Fibroblast of skin of back (primary cell): ENCODE measurements at places on chromosomes 1 and 21.

DNA sequence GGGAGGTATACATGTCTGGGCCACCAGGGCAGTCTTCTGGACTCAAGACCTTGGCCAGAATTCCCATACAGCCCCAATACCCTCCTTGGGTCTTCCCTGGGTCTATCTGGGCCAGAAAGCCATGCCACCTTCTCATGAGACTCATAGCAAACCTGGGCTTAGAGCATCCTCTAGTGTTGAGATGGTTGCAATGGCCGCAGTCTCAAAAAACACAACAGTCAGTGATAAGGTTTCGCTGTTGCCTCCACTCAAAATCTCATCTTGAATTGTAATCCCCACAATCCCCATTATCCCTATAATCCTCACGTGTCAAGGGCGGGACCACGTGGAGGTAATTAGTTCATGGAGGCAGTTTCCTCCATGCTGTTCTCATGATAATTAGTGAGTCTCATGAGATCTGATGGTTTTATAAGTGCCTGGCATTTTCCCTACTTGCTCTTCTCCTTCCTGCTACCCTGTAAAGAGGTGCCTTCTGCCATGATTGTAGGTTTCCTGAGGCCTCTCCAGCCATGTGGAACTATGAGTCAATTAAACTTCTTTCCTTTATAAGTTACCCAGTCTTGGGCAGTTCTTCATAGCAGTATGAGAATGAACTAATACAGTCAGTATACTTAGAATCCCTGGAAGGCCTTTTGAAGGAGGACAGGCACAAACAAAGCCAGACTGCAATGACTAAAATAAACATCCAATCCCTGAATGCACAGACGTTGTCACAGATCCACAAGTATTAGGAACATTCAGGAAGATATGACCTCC is 77.0 kb downstream of the CTH start:
- DNase-seq = peak; percentile 32

DNA sequence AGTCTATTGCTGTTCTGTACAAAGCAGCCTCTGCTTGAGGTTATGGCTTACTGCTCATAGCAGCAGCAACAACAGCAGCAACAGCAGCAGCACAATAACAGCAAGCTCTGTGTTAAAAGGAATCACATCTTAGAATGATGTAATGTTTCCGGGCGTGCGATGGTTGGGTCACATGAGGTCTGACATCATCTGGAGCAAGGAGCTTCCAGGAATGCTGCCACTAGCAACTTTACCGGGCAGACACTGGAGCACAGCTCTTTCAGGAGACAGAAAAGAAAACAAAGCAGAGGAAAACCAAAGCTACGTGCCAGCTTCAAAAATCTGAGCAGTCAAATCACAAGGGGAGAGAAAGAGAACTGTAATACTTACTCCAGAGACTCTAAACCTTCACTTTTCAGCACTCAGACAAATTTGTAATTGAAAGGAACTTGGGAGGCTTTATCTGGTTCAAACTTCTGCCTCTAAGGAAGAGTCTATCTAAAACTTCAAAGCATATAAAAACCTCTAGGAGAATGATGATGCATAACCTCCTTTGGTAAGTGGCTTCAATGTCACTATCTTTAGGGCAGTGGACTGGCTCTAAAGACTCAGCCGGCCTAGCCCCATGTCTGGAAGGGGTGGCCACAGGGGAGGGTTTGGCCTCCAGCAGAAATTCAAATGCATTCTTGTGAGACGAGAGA is 28.3 kb upstream of the RAB3GAP2 start:
- DNase-seq = peak; percentile 90

GRCh38 chr1:211647711-211648121 is 27.7 kb downstream of the NEK2 start:
- no peak for DNase-seq

GRCh38 chr1:175168782-175169181 is 23.8 kb downstream of the KIAA0040 start:
- DNase-seq = no peak

DNA sequence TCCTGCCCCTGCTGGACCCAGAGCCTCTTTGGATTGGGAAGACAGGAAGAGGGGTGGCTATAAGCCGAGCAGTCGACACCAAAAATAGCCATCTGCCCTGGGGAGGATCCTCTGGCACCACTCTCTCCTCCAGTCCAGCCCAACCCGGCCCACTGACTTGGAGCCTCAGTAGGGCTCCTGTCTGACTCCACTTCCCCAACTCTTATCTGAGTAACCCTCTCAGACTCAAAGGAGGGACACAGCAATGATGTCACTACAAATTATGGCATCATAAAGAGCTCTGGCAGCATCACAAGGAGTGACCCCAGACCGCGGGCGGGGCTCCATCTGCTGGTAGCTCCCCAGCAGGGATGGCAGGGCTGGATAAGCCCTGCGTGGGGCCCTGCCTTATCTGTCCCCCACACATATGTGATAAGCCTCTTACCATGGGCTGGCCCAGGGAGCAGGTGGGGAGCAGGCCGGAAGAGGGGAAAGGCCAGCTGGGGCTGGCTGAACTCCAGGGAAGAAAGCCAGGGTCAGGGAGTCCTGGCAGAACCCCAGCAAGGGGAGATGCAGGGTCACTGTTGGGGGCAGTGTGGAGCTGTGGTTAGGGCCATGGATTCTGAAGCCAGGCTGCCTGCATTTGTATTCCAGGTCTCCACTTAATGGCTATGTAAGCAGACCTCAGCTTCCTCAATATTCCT is 4.6 kb upstream of the SLC6A9 start:
- DNase-seq = no peak

DNA sequence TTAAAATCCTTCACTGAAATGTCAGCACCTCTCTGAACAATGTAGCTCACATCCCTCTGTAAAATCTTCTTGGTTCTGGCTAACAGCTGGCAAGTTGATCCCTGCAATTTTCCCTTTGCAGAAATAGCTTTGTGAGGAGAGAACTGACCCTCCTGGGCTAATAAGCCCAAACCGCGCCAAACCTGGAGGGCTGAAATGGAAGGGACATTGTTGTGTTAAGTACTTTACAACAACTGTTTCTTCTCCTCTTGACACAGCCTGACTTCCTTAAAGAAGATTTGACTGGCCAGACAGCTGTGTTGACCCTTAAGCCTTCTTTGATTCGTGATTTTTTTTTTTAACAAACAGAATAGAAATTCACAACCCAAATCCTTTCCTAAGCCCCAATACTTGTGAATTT is 5.7 kb downstream of the LMX1A start:
- no peak for DNase-seq

DNA sequence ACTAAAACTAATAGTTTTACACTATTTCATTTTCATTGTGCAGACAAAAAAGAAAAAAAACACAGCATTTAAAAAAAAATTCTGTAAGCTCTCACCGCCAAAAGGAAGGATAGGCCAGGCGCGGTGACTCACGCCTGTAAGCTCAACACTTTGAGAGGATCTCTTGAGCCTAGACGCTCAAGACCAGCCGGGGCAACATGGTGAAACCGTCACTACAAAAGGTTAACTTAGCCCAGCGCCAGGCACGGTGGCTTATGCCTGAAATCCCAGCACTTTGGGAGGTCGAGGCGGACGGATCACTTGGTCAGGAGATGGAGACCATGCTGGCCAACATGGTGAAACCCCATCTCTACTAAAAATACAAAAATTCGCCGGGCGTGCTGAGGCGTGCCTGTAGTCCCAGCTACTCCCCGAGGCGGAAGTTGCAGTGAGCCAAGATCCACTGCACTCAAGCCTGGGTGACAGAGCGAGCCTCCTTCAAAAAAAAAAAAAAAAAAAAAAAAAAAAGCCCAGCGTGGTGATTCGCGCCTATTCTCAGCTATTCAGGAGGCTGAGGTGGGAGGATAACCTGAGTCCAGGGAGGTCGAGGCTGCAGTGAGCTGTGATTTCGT is 14.3 kb upstream of the SPEN start:
- no peak for DNase-seq

GRCh38 chr1:32334864-32335534 is 1.0 kb downstream of the MARCKSL1 start:
- DNase-seq = peak; percentile 49

DNA sequence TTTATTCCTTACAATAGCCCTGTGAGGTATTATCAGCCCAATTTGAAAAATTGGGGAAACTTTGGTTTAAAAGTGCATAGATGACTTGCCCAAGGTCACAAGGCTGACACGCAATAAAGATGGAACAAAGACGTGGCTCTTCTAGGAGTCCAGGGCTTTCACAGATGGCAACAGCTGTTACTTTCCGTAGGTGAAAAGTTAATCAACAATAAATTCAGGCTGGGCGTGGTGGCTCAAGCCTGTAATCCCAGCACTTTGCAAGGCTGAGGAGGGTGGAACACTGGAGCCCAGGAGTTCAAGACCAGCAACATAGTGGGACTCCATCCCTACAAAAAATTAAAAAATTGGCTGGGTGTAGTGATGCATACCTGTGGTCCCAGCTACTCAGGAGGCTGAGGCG is 87.8 kb upstream of the ATF3 start:
- DNase-seq = no peak

GRCh38 chr1:181251001-181251712 is 162.7 kb downstream of the IER5 start:
- DNase-seq = peak; percentile 27

- DNase-seq = no peak
These were observed 222.8 kb downstream of the TPR start for GRCh38 chr1:186152227-186152619.

DNA sequence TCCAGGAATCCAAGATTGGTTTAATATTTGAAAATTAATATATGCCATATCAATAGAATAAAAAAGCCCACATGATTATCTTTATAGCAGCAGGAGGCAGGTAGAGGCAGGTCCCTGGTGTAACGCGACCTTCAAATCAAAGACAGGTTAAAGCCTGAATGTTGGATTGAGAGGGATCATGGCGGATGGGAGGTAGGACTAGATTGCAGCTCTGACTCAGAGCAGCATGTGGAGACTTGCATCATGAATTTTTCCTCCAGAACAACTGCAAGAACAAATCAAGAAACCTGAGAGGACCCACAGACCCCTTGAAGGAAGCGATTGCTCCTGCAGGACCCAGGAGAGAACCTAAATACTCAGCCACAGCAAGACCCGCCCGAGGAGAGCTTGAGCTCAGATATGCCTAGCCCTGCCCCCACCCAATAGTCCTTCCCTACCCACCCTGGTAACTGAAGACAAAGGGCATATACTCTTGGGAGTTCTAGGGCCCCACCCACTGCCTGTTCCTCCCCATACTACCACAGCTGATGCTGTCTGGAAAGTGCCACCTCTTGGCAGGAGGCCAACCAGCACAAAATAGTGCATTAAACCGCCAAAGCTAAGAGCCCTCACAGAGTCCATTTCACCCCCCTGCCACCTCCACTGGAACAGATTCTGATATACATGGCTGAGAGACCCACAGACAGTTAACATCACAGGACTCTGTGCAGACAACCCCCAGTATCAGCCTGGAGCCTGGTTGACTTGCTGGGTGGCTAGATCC is 19.5 kb downstream of the S100B start:
- DNase-seq = no peak

- DNase-seq = peak; percentile 38
These were observed 35.4 kb downstream of the TBCE start for GRCh38 chr1:235402457-235403200.

- DNase-seq = peak; percentile 72
These were observed 1.7 kb upstream of the KIF26B start for GRCh38 chr1:245153081-245153551.

DNA sequence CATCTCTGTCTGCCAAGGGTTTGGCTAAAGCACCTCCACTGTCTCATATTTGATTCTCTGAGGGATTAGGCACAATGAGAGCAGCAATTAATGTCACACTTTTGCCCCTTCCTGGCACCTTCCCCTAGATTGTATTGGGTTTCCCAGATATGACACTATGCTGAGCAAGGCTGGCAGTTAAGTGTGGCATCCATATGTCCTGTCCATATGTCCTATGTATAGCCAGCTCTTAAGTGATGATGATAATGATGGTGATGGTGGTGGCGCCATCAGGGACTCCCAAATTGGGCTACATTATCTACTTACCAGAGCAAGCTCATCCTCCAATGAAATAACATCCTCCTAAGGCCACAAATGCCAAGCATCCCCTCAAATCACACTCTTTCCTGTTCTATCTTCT is 13.5 kb upstream of the LORICRIN start:
- no peak for DNase-seq

- DNase-seq = peak; percentile 64
These were observed 788 bp upstream of the TXNIP start for GRCh38 chr1:145997016-145997717.

DNA sequence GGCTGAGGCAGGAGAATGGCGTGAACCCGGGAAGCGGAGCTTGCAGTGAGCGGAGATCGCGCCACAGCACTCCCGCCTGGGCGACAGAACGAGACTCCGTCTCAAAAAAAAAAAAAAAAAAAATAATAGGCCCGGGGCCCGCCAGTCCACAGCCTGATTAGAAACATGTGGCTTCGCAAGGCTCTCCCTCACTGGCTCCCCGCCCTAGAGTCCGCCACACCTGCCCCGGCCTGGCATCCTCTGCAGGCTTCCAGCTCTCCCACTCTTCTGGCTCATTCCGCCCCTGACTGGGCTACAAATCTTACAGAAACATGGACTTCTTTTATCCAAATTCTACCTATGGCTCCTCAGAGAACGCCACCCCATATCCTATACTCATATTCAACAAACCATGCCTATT is 32.4 kb downstream of the PGBD5 start:
- DNase-seq = no peak

DNA sequence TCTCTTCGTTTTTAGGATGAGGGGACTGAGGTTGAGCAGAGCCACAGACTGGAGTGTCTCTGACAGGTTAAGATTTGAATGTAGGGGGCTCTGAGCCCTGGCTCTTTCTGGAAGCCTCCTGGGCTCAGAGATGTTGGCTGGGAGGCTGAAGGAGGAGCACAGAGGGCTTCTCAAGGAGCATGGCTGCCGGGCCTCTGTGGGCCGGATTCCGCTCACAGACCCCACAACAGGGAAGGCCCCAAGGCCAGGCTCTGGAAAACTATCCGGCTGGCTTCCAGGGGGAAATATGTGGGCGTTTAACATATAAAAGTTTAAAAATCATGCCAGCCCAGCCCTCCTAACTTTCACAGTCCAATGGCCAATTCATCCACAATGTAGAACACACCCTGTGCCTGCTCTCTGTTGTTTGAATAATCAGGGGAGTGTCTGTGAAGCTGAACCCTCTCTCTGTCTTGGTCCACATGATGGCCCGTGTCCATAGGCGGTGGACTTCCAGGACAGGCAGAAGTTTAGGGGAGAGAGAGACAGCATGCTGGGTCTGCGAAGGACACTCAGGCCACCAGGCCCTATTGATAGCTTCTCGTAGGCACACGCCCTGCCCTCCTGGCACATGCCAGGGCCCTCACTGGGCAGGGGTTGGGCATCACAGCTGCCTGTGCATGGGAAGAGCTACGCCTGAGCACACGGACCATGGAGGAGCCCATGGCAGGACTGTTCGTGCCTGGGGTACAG is 10.8 kb downstream of the OBSCN start:
- no peak for DNase-seq

DNA sequence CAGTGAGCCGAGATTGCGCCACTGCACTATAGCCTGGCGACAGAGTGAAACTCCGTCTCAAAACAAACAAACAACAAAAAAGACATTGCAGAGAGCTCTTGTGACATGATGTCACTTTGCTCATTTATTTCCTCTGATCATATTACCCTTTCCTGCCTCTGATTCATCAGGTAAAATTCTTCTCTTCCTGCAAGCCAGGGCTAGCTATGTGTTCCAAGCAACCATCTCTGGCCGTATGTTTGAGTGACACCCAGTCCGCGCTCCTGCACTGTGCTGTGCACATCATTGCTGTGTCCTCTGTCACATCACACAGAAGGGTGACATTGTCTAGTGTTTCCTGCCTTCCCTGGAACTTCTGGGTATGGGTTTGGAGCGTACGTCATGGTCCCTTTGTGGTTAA is 251.3 kb downstream of the PCP4 start:
- DNase-seq = no peak

GRCh38 chr1:24150234-24151174 is 7.6 kb upstream of the IL22RA1 start:
- peak; percentile 69 for DNase-seq

- no peak for DNase-seq
These were observed 2.0 kb downstream of the KCNA3 start for GRCh38 chr1:110672753-110673108.
